T-helper 1 cell (primary cell): ENCODE measurements at places on chromosomes 5 and 9.

DNA sequence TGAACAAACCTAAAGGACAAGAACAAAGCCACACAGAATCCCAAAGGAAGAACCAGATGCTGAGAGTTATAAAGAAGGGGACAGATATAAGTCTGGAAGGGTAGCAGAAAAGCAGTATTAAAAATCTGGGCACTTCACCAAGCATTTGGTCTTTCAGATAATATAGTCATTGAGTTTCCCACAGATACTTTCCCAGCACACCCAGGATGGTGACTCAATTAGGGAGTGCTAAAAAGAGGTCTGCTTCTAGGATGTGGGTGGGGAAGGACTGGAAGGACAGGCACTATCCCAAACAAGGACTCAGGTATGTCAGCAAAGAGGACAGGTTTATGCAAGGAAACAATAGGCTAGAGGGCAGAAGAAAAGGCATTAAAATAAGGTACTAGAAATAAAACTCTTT is 59.3 kb downstream of the DIAPH1 start:
- no peak for DNase-seq

GRCh38 chr9:466747-467146 is 252.1 kb downstream of the DOCK8 start:
- DNase-seq, result no peak

- no peak for DNase-seq
Measured at GRCh38 chr5:80866371-80866770, 93.8 kb upstream of the RASGRF2 start.

GRCh38 chr9:19184144-19184917 is 46.2 kb upstream of the DENND4C start:
- DNase-seq, result peak; percentile 43

DNA sequence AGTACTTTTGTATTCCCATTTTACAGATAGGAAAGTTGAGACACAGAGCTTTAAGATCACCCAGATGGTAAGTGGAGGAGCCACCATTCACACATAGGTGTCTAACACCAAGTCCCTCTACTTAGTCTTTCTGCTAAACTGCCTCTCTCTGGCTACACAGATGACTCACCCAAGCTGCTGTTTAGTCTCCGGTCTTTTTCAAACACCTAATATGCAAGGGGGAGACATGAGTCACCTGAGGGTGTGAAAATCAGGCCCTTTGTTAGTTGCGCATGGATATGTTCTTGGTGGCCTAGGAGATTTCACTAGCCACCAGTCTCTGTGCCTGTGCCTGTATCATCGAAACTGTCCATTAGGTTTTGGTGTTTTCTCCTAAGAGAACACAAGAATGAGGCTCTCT is 117.8 kb downstream of the MAST4 start:
- peak; percentile 39 for DNase-seq

- DNase-seq, result no peak
Measured at GRCh38 chr5:111670826-111671492, 86.0 kb downstream of the NREP start.

GRCh38 chr9:125541840-125542243 is 165.2 kb downstream of the MAPKAP1 start:
- no peak for DNase-seq

DNA sequence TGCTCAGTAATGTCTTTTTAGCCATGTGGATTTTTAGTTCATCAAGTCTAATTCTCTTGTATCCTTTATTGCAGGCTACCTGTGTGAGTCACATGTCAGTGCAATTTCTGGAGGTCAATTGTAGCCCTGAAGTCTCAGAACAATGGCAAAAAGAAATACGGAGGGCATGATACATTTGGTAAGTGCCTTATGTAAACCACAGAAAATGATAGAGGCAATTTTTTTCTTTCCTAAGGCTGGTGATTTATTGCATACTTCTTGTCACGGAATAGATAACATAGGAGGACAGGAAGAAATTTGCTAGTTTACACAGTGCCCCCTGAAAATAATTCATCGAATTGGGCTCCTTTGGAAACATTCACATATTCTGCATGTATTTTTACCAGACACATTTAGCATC is 235.9 kb downstream of the DMRTA1 start:
- no peak for DNase-seq

GRCh38 chr9:78707481-78707991 is 410.6 kb downstream of the PSAT1 start:
- DNase-seq, result no peak

DNA sequence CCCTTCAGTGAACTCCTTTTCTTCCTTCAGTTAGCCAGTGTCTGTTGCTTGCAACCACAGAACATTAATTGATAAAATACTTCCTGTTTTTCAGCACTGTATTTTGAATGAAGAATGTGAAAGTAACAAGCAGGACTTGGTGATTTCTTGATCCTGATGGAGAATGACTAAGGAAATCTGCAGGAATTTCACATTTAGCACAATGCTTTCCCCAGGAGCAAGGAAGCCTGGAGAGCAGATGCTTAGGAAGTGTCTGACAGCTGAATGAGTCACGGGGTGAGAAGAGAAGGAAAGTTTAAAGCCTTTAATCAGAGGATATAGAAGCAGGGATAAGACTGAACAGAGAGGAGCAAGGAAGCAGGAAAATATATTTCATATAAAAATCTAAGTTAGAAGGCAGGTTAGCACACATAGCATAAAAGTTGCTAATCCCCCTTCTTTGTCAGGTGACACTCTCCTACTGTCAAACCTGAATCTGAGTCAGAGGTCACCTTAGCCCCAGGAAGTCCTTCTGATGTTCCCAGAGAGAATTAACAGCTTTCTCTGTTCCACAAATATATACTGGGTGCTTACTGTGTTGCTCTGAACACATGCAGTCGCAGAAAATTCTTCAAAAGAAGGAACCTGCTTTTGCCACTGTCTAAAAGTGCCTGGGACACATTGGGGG is 59.7 kb downstream of the GNA14 start:
- DNase-seq, result no peak

- no peak for DNase-seq
Measured at GRCh38 chr5:7823594-7823993, 27.3 kb downstream of the CFAP90 start.

DNA sequence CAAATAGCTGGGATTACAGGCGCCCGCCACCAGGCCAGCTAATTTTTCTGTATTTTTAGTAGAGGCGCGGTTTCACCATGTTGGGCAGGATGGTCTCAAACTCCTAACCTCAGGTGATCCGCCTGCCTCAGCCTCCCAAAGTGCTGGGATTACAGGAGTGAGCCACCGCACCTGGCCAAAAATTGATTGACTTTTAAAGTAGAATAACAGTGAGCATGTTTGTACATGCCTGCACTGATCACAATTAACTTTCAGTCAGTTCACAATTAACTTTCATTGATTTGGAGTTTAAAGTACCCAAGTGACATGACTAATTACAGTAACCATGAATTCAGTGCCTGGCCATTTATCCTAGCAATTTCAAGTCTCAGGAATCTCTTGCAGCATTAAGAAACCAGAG is 61.3 kb downstream of the ANKH start:
- no peak for DNase-seq

DNA sequence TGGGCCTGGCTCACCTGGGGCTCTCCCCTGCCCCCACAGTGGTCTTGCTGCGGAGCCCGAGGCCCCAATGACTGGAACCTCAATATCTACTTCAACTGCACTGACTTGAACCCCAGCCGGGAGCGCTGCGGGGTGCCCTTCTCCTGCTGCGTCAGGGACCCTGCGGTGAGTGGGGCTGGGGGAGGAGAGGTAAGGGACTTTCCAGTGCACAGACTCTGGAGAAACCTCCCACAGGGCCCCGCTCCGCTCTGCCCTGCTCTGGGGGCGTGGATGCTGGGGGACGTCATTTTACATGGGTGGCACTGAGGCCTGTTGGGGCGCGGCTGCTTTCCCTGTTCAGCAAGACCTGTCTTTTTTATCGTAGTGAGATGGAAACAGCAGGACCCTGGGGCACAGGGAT is 7.6 kb downstream of the TSPAN17 start:
- DNase-seq, result no peak

GRCh38 chr9:127711226-127711701 is 4.2 kb downstream of the PTRH1 start:
- DNase-seq, result no peak

- DNase-seq, result no peak
Measured at GRCh38 chr9:104838958-104839357, 75.0 kb downstream of the NIPSNAP3B start.

DNA sequence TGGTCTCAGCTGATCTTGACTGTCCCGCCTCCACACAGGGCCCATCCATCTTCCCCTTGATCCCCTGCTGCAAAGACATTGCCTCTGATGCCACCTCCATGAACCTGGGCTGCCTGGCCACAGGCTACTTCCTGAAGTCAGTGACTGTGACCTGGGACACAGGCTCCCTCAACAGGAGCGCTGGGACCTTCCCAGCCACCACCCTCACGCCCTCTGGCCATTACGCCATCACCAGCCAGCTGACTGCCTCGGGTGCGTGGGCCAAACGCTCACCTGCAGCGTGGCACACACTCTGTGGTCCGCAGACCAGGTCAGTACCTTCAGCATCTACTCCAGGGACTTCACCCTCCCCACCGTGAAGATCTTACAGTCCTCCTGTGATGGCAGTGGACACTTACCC is 71.9 kb downstream of the INSL6 start:
- DNase-seq, result no peak

- DNase-seq, result no peak
Measured at GRCh38 chr5:157672976-157673375, 1.6 kb downstream of the C5orf52 start.

- DNase-seq, result no peak
Measured at GRCh38 chr5:149841851-149842793, 102.5 kb downstream of the PDE6A start.

GRCh38 chr5:73114044-73114688 is 6.2 kb upstream of the TMEM171 start:
- no peak for DNase-seq

DNA sequence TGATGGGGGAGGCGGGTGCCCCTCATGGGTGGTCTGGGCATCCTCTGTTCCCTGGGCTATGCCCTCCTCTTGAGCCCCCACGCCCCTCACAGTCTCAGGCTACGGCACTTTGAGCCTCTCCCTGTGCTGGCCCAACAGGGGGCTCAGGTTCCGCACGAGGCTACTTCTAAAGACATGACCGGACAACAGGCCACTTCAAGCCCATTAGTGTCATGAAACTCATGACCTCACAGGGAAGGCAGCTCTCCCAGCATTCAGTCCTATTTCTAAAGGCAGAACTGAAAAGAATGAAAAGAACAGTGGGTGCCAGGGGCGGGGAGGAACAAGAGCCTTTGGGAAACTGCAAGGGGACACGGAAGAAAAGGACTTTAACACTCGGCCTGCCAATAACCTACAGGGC is 45.0 kb downstream of the COL23A1 start:
- no peak for DNase-seq

DNA sequence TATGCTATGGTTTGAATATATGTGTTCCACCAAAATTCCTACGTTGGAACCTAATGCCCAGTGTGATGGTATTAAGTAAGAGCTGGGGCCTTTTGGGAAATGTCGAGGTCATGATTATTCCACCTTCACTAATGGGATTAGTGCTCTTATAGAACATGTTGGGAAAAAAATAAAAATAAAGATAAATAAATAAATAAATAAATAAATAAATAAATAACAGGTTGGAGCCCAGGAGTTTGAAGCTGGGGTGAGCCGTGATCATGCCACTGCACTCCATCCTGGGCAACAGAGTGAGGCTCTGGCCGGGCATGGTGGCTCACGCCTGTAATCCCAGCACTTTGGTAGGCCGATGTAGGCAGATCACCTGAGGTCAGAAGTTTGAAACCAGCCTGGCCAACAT is 22.5 kb downstream of the BASP1 start:
- DNase-seq, result no peak

- no peak for DNase-seq
Measured at GRCh38 chr5:175461370-175461769, 17.0 kb upstream of the SFXN1 start.

DNA sequence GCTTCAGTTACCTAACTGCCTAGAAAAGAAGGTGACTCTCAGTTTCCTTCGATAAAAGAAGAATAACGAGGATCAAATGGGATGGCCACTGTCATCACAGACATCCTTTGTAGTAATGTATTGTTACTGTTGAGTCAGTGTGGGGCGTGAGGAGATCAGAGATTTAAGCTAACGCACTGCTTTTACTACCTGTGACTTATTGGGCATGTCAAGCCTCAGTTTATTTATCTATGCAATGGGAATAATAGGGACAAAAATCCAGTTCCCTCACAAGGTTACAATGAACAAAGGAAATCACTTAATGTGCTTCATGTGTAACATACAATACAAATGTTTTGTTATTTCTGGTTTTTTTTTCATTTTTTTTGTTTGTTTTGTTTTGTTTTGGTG is 255 bp upstream of the TRPM6 start:
- DNase-seq, result no peak

DNA sequence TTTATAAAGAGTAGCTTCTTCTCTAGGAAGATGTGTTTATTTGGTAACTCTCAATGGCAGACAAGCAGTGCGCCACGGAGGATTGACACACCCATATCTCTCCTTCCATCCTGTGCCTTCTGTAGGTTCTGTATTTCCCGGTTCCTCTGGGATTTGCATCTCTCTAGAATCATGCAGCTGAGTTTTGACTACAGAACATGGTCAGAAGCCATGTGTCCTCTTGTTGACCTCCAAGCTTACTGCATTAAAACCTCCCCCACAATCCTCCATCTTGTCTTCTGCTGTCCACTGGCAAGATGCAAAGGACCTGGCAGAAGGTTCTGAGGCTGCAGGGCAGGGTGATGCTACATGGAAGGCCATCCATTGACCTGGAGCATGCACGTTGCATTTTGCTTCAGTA is 482.0 kb downstream of the DMRT2 start:
- no peak for DNase-seq

- DNase-seq, result no peak
Measured at GRCh38 chr5:124920909-124921666, 174.6 kb upstream of the ZNF608 start.

- no peak for DNase-seq
Measured at GRCh38 chr5:79237740-79238560, 2.0 kb downstream of the JMY start.

- no peak for DNase-seq
Measured at GRCh38 chr9:92738661-92739081, 26.0 kb downstream of the BICD2 start.

DNA sequence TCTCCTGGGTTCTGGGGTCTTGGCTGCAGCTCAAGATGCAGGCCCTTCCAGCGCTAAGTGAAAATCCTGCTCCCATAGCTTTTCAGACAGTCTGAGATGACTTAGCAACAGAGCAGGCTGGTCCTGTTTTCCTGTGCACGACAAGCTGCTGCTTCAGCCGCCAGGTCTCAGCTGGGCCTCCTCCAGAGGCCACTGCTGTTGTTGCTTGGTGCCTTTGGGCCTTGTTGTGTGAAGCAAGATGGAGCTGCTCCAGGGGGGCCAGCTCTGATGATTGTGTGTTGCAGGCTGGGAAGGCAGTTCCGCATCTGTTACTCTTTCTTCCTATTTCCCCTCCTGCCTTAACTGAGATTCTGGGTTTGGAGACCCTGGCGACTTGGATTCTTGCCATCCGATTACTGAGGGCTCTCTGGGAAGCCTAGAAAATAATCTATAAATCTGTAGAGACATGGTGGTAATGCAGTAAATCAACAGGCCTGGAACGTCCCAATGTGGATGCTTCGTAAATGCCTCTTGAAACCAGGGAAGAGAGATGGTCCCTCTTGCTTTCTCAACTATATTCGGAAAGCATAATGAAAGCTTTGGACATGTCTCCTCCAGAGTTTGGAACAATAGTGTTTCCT is 3.2 kb downstream of the MAP1B start:
- DNase-seq, result no peak

GRCh38 chr9:78089111-78089510 is 57.5 kb upstream of the GNAQ start:
- no peak for DNase-seq
